ENCODE measurements at places on chromosomes 16 and 17. TPM values are rescaled to one million over a fixed set of nuclear protein-coding genes. Genes with fewer than 3 reads are reported as not detected.

KCNJ18 gene
- total RNA-seq, result not detected

TOX3 gene
- not detected for total RNA-seq

OR3A3 gene
- not detected for total RNA-seq

MT1M gene
- not detected for total RNA-seq

CALB2 gene
- total RNA-seq, result not detected

ACLY gene
- 189 TPM for total RNA-seq

CCDC200 gene
- 0.27 TPM for total RNA-seq

KRTAP2-1 gene
- total RNA-seq, result not detected

GRCh38 chr17:28796062-28796461, 46.5 kb downstream of the FAM222B start:
- DNase-seq, result no peak

GRCh38 chr17:81498953-81499600, 13.5 kb downstream of the ACTG1 start:
- DNase-seq, result no peak

- no peak for DNase-seq
Observed at GRCh38 chr17:36939052-36939801, 2.0 kb downstream of the LHX1 start.

GRCh38 chr16:53914736-53915135, 210.8 kb downstream of the FTO start:
- DNase-seq, result no peak

GRCh38 chr16:57048095-57048494, 44.3 kb upstream of the CPNE2 start:
- DNase-seq, result no peak

GRCh38 chr16:84109598-84110335, 7.0 kb downstream of the MBTPS1 start:
- no peak for DNase-seq

GRCh38 chr17:12510535-12510934, 155.2 kb upstream of the MYOCD start:
- no peak for DNase-seq

- DNase-seq, result no peak
Observed at GRCh38 chr16:27066668-27067537, at the start of gene C16orf82. C16orf82 (plus strand) TSS chr16:27066927.

DNA sequence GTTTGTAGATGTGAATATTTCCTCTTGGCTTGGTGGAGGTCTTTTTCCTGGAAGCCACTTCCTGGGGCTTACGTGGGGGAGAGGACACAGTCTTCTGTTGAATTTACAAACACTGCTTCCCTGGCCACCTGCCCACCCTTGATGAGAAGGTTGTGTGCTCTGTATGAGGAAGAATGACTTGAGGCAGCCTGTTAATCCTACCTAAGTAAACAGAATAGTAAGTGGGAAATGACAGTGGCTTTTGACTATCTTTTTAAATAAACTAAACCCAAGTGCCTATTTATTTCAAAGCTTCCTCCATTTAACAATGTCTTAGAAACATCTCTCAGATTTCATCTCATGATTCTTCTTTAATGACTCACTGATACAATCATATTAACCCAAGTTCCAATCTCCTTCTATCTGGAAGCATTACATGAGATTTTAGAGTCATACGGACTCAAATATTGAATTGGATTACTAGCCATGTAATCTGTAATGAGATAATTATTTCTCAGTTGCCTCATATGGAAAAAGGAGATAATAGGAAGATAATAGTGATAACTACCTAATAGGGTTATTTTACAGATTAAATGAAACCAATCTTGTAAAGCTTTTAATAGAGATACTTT, 96.6 kb upstream of the SMIM36 start:
- no peak for DNase-seq

GRCh38 chr17:46809110-46809571, 9.4 kb downstream of the WNT3 start:
- DNase-seq, result no peak

- DNase-seq, result no peak
Observed at GRCh38 chr17:77274096-77274845, 133.5 kb downstream of the SEC14L1 start.

- peak; percentile 9 for DNase-seq
Observed at GRCh38 chr16:1786242-1787055, 3.7 kb downstream of the NUBP2 start.

DNA sequence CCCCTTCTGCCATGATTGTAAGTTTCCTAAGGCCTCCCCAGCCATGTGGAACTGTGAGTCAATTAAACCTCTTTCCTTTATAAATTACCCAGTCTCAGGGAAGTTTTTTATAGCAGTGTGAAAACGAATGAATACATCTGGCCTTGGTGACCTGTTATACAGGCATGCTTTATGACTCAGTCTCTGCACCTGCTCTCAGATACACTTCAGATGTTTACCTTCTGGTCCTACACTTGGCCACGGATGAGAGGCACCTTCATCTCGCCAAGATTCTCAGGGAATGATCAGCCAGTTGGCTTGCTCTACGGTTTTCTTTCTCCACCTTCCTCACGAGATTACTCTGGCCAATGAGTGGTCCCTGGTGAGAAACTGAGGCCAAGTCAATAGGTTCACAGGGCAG, 304.7 kb downstream of the CA10 start:
- no peak for DNase-seq

- no peak for DNase-seq
Observed at GRCh38 chr16:51797669-51798259, 646.7 kb upstream of the SALL1 start.

- DNase-seq, result peak; percentile 16
Observed at GRCh38 chr17:40532520-40533253, 31.3 kb upstream of the TNS4 start.

All from activated CD4-positive, alpha-beta T cell treated with anti-CD3 and anti-CD28 coated beads for 36 hours (primary cell).